Central memory CD8-positive, alpha-beta T cell (primary cell): ENCODE measurements at places on chromosomes 16 and 17.

DNA sequence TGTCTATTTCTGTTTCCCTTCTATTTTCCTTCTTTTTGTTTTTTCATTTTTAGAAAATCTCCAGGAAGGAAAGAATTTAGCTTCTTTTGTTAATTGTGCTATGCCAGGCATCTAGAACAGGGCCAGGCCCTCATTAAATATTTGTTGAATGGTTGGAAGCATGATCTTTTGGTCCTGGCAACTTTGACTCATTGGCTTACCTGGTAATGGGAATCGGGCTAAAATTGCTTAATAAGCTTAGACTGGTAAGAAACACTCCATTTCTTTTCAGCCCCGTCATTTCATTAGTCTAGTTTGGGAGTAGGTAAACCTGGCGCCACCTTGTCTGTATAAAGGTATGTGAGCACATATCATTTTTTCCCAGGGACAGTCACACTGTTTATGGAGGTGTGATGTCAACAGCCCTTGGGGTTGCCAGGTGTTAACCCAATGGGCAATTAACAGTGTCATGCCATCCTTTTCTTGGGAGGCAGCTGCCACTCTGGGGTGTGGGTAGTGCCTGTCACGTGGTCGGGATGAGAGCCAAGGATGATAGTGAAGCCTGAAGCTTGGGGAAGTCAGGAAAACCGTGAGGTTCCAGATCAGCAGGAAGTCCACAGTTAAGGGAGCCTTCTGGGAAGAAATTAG is 9.5 kb upstream of the NDEL1 start:
- no peak overlapping the region for H3K4me3 ChIP-seq
- no peaks in the 10 kb centered on the region for H3K36me3 ChIP-seq
- no peak overlapping the region for H3K27ac ChIP-seq

GRCh38 chr16:47716571-47716970 is 255.4 kb downstream of the PHKB start:
- no peak overlapping the region for H3K4me3 ChIP-seq
- peaks cover 11% of the 10 kb centered on the region for H3K27me3 ChIP-seq
- no peak for DNase-seq

GRCh38 chr17:2292100-2292499 is 11.5 kb downstream of the SMG6 start:
- no peak for DNase-seq
- peaks cover 28% of the 10 kb centered on the region for H3K4me1 ChIP-seq
- H3K27ac ChIP-seq, result no peak overlapping the region

GRCh38 chr17:7834957-7835813 is 1.2 kb downstream of the KDM6B start:
- H3K27me3 ChIP-seq, result no peaks in the 10 kb centered on the region
- H3K4me1 ChIP-seq, result peaks cover 62% of the 10 kb centered on the region
- peaks cover 47% of the 10 kb centered on the region for H3K36me3 ChIP-seq
- H3K27ac ChIP-seq, result peak overlapping the region; percentile 98

GRCh38 chr17:29331708-29332085 is 37.7 kb upstream of the NUFIP2 start:
- no peaks in the 10 kb centered on the region for H3K4me1 ChIP-seq
- no peak overlapping the region for H3K27ac ChIP-seq
- no peak for DNase-seq
- no peaks in the 10 kb centered on the region for H3K36me3 ChIP-seq
- no peak overlapping the region for H3K4me3 ChIP-seq
- no peaks in the 10 kb centered on the region for H3K27me3 ChIP-seq

DNA sequence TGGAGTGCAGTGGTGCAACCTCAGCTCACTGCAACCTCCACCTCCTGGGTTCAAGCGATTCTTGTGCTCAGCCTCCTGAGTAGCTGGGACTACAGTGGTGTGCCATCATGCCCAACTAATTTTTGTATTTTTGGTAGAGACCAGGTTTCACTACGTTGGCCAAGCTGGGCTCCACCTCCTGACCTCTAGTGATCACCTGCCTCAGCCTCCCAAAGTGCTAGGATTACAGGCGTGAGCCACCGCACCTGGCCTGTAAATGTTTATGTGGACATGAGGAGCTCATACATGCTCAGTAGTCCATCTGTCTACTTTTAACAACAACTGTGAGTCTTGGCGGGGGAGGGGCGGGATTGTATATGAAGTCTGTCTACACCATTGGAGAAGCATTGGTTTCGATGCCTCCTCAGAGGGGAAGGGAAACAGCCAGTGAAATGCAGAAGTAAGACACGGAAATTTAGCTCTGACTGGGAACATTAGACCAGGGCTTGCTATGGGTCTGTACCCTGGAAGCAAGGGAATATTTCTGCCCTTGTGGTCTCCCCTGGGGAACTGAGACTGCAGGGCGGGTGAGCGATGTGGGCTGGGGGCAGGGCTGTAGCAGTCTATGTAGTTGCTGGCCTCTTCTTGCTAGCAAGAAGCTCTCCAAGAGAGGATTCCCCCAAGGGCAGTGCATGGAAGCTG is 9.3 kb downstream of the NUBP1 start:
- DNase-seq, result no peak
- H3K4me3 ChIP-seq, result no peak overlapping the region
- peak overlapping the region; percentile 44 for H3K27ac ChIP-seq
- peaks cover 10% of the 10 kb centered on the region for H3K4me1 ChIP-seq

DNA sequence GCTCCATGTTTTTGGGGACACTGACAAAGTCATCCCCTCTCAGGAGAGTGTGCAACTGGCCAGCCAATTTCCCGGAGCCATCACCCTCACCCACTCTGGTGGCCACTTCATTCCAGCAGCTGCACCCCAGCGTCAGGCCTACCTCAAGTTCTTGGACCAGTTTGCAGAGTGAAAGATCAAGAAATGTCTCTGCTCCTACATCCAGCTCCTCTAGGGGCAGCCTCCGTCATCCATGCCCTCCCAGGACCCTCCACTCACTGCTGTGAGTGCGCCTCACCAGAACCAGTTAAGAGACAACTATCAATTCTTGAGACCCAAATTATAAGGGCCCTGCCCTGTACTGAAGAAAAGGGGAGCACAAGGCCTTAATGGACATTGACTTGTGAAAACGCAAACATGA is 1.1 kb downstream of the OVCA2 start:
- no peaks in the 10 kb centered on the region for H3K27me3 ChIP-seq
- H3K4me1 ChIP-seq, result peaks cover 18% of the 10 kb centered on the region
- H3K4me3 ChIP-seq, result peak overlapping the region; percentile 92
- H3K27ac ChIP-seq, result peak overlapping the region; percentile 96
- DNase-seq, result no peak

GRCh38 chr17:57612202-57613071 is 132.7 kb downstream of the CCDC182 start:
- DNase-seq, result no peak
- no peaks in the 10 kb centered on the region for H3K27me3 ChIP-seq
- peaks cover 3% of the 10 kb centered on the region for H3K36me3 ChIP-seq
- peaks cover 34% of the 10 kb centered on the region for H3K4me1 ChIP-seq
- peak overlapping the region; percentile 76 for H3K27ac ChIP-seq
- peak overlapping the region; percentile 41 for H3K4me3 ChIP-seq

DNA sequence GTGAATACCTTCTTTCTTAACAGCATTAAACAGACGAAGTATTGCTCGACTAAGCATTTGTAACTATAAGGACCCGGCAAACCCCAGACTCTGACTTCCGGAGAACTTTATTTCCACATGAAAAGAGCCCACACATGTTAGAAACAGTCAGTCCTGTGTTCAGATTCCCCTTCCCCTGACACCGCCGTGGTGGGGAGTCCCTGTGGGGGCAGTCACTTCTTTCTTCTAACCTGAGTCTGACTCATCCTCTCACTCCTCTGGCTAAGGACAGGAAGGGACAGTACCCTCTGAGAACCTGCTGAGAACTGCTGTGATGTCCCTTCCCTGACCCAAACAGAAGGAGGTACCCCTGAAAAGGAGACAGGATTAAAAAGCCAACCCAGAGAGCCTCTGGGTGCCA is 165.1 kb downstream of the XYLT1 start:
- DNase-seq, result no peak
- H3K27me3 ChIP-seq, result no peaks in the 10 kb centered on the region
- H3K36me3 ChIP-seq, result no peaks in the 10 kb centered on the region
- H3K27ac ChIP-seq, result peak overlapping the region; percentile 52
- H3K4me3 ChIP-seq, result no peak overlapping the region
- peaks cover 36% of the 10 kb centered on the region for H3K4me1 ChIP-seq
